ENCODE measurements at places on chromosomes 2 and 18. TPM values are rescaled to one million over a fixed set of nuclear protein-coding genes. Genes with fewer than 3 reads are reported as not detected.

DNA sequence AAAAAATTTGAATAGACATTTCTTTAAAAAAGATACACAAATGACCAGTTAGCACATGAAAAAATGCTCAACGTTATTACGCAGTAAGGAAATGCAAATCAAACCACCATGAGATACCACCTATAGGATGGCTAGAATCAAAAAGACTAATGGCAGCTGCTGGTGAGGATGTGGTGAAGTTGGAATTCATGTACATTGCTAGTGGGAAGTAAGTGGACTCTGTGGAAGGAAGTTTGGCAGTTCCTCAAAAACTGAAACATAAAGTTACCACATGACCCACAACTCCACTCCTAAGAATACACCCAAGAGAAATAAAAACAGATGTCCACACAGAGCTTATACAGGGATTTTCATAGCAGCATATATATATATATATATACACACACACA is 51.2 kb downstream of the MBP start:
- DNase-seq, result no peak

- no peak for DNase-seq
Measured at GRCh38 chr2:11996618-11997017, 250.2 kb downstream of the LPIN1 start.

DNA sequence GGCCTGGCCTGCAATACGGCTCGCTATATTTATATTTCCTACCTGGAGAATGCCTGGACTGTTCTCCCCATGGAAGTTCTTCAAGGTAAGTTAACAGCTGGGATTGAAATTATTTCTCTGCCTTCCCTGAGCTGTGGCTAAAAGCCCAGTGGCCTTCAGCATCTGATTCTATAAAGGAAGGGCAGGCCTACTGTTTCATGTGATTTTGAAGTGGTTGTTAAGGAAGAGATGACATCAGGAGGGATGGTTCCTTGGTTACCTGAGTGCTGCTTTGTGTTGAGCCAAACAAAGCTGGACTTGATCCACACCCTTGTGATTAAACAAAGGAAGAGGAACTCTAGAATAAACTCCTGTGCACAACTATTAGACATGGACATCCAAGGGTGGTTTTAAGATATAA is 61.6 kb downstream of the MFSD6 start:
- peak; percentile 85 for DNase-seq

GRCh38 chr2:83162421-83162820 is 1296.7 kb downstream of the SUCLG1 start:
- no peak for DNase-seq

DNA sequence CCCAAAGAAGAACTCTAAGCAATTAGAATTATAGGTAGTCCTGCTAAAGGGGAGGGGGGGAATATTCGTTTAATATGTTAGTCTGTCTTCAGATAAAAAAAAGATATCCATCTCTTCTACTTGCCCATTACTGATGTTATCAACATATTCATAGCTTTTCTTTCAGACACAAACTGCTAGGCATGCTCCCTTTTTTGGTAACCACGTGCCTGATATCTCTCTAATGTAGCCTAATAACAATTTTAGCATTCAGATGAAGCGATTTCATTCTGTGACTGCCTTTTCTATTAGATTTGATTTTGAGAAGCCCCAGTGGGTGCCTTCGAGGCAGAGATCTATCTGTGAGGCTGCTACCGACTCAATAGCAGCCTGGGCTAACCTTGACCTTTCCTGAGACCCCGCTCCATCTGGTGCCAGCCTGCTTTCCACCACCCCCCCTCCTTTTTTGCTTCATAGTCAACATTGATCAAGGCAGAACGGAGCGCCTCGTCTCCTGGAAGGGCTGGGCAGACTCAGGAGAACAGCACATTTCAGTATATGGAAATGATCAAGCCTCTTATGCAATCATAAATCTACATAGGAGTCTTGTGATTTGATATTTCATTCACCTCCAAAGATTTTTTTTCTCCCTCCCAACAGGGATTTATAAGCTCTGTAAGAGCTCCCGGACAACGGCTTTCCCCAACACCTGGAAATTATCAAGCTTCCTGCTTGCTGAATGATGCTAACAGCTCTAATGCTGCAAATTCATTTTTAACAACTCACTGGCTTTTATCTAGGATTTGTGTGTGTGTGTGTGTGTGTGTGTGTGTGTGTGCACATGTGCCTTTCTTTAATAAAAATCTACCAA is 14.7 kb upstream of the BCL11A start:
- DNase-seq, result no peak

- no peak for DNase-seq
Measured at GRCh38 chr18:10056506-10056905, 142.7 kb downstream of the VAPA start.

DNA sequence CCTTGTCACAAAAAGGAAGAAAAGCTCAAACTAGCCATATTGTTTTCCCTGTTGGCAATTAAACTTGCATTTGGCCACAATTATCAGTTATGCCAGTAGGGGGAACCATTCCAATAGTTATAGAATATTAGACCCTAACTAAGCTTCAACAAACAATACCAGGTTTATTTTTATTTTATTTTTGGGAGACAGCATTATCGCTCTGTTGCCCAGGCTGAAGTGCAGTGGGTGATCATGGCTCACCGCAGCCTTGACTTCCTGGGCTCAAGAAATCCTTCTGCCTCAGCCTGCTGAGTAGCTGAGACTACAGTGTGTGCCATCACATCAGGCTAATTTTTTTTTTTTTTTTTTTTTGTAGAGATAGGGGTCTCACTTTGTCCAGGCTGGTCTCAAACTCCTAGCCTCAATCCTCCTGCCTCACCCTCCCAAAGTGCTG is 102.1 kb downstream of the ATAD2B start:
- peak; percentile 53 for DNase-seq

- DNase-seq, result no peak
Measured at GRCh38 chr2:82256288-82256687, 1951.7 kb upstream of the LRRTM1 start.

Gene UGT1A5
- total RNA-seq, result not detected
